Lower leg skin (tissue), 4 donors: ENCODE measurements at places on chromosomes 11 and 22. TPM values are rescaled to one million over a fixed set of nuclear protein-coding genes. Genes with fewer than 3 reads are reported as not detected.

- no peak for DNase-seq
These were observed 3.2 kb downstream of the CD6 start for GRCh38 chr11:60974726-60975125.

DNA sequence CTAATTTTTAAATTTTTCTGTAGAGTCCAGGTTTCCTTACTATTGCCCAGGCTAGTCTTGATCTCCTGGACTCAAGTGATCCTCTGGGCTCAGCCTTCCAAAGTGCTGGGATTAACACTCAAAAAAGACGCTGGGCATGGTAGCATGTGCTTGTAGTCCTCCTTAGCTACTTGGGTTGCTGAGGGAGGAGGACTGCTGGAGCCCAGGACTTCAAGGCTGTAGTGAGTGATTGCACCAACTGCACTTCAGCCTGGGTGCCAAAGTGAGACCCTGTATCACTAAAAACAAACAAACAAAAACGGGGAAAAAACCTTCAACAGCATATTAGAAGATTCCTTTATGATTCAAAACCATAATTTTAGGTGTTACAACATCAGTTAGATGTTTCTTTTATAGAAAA lies 44.6 kb downstream of the RSF1 start:
- DNase-seq = no peak

DNA sequence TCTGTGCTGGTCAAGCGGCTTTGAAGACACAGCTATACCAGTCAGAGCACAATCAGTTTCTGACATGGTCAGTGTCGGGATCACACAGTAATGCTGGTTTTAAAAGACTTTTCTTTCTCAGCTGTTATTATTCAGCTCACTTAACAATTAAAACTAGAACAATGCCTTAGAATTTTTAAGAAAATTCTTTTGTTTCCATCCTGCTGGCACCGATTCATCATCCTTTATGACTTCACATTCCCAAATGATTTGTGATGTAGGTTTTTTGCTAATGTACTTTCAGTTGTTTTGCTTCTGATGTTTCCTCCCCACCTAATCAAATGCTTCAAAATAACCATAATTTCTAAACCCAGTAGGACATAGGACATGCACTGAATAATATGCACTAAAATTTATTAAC lies 34.5 kb upstream of the OLFML1 start:
- no peak for DNase-seq

- DNase-seq = no peak
These were observed 48.6 kb upstream of the UCP3 start for GRCh38 chr11:74057249-74058151.

The VSTM5 gene
- 0.13 TPM for total RNA-seq

GRCh38 chr11:134372961-134373360 lies 39.1 kb downstream of the B3GAT1 start:
- DNase-seq = no peak

- no peak for DNase-seq
These were observed 3.8 kb downstream of the CFAP300 start for GRCh38 chr11:102050927-102051575.

DNA sequence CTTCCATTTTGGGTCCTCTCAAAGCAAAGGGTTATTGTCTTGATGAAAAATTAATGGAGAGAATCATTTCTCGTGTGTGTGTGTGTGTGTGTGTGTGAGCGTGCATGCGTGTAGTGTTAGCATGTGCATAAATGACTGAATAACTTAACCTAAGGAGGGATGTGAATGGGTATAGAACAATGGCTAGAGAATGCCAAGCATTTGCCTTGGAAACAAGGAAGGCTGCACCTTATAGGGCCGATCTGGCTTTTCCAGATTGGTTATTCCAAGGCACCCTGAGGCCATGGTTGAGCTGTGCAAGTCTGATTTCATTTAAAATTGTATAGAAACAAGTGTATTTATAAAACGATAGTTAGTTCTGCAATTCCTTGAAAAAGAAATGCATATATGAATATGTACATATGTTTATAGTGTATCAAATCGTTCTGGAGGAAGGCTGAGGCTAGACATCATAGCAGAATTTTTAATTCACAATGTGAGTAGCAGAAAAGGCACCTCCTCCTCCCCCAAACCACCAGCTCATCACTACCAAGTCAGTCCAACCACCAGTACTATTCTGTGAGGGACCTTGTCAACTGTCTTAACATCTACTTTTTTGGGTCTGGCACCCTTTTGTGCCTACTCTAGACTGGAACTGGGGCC lies 322.7 kb upstream of the ISX start:
- DNase-seq = no peak

DNA sequence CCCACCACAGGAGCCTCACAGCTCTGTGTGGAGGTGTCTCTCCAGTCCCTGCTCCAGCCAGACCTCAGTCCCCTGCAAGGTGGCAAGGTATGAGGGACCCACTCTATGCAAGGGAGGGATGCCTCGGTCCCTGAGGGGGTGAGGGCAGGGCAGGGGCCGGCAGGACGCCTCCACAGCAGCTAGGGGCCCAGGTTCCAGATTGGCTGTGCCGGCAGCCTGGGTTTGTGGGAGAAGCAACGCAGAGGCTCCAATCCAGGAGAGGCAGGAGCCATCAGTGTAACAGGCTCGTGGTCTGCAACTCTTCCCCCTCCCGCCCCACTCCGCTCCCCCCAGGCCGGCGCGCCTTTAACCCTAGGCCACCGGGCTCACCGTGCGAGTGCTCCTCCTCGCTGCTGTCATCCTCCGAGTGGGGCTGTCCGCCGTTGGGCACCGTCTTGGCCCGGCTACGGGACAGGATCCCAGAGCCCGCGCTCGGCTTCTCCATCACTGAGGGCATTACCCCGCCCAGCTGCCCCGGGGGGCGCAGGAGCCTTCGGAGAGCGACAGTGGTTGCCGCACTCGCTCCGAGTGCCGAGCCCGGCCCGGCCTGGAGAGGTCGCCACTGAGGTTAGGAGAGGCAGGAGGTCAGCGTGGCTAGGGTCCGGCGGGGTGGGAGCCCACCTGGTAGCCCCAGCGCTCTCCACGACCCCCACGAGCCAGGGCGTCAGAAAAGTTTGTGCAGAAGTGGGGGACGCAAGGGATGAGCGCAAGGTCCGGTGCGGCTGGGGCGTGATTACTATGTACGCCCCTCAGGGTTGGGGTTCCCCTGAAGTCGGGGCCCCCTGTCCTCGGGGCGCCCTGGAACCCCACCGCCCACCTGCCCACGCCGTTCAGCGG lies 765 bp downstream of the RCOR2 start:
- DNase-seq = peak; percentile 90

The RASL10A gene
- total RNA-seq = 2.9 TPM

DNA sequence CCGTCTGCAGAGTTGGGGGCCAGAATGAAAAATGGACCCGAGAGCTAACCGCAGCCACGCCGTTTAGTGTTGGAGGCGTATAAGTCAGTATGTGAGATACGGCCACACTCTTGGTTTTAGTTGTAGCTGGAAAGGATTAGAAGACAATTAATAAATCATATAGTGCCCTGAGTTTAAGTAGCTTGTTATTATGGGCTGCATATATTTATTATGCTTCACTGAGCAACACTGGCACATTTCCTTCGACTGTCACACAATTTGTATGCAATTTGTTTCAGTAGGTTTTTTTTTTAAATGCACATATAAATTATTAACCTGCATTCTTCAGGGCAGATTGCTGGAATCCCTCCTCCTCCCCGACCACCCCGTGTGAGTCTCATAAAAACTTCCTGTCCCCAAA lies 56.9 kb downstream of the PKNOX2 start:
- DNase-seq = no peak

- no peak for DNase-seq
These were observed 38.7 kb upstream of the E2F8 start for GRCh38 chr11:19279451-19279850.

The MS4A4E gene
- 0.25 TPM for total RNA-seq

The TIGD3 gene
- total RNA-seq = not detected

The PPFIBP2 gene
- total RNA-seq = 87.1 TPM

DNA sequence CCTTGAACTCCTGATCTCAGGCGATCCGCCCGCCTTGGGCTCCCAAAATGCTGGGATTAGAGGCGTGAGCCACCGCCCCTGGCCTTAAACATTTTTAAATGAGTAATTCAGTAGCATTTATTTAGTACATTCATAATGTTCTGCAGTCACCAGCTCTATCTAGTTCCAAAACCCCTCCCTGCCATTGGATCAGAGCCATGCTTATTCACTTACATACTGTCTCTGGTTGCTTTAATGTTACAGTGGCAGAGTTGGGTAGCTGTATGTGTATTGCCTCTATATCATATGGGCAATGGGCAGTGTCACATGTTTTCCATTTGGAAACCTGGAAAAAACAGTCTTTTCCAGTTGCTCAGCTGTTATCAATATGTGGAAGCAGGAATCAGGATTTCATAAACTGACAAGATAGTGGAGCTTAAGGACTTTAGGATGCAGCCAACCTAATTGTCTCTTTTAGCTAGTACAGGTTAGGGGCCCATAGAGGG lies 10.5 kb downstream of the COA4 start:
- peak; percentile 32 for DNase-seq
